ENCODE measurements at places on chromosomes 5 and 9.
A peak's percentile ranks its signal among the peaks of the same experiment; 100 is the strongest.

GRCh38 chr9:117448066-117448465 lies 33.2 kb upstream of the ASTN2 start:
- DNase-seq: no peak

DNA sequence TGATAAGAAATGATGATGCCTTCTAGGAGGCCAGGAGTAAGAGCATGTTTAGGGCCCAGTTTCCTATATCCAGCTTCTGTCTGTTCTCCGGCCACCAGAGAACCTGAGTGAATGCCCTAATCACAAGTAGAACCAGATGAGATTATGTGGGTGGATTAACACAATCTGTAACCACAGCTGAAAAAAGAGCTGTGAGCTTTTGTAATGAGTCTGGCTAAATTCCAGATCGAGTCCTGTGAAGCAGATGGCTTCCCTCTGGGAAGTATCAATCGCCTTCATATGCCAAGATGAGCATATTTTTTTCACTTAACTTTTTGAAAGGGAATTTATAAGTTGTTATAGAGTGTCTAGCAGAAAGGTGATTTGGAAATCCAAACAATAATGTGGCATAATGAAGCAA lies 99.8 kb downstream of the NNT start:
- no peak for DNase-seq

DNA sequence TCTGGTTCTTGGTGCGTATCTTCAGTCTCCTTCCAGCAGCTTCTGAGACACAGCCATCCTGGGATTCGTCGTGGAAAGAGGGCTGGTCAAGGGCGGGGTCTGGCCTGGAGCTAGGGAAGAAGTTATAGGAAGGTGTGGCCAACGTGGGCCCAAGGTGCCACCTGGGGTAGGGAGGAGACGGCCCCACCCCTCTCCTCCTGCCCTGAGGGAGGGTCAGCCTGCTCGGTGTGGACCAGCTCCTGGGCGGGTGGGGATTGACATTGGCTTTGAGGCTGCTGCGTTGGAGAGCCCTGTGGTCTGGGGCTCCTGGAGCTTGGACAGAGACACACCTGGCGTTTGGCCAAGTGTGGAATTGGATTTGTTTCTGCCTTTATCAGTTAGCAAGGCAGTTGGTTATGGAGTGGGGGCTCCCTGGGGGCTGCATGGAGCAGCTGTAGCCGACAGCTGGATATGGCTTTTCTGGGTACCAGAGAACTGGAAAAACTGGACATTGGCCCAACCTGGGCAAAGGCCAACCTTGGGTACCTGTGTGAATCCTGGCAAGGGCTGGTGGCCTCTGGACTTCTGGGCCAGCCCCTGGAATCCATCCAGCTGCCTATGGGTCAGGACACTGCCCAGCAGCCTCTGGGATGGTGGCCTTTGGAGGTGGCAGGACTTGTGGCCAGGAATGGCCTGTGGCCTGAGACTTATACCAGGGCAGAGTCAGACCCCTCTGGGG lies 75.7 kb upstream of the PPP1R26 start:
- DNase-seq: no peak

DNA sequence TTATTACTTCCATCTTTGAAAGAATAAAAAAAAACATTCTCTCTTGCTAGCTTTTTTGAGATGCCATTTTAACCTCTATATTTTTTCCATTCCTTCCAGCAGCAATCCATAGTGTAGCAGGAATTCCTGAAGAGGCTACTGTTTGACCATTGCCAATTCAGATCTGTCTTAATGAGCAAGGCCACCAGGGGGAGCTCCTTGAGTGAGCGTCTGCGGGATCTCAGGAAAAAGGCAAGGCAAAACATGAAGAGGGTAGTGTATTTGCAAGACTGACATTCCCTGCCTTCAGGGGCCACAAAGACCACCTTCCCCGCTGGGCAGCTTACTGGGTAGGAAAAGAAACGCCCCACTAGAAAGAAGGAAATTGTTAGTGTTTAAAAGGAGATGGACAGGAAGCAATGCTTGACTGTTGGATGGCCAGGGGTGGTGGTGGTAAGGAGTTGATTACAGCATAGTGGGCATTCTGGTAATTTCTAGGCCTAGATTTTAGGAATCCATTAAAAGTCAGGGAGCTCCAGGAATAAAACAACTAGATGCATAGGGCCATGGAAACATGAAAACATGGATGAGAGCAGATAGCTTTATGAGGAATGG lies 206.6 kb upstream of the HAPLN1 start:
- peak; percentile 7 for DNase-seq

DNA sequence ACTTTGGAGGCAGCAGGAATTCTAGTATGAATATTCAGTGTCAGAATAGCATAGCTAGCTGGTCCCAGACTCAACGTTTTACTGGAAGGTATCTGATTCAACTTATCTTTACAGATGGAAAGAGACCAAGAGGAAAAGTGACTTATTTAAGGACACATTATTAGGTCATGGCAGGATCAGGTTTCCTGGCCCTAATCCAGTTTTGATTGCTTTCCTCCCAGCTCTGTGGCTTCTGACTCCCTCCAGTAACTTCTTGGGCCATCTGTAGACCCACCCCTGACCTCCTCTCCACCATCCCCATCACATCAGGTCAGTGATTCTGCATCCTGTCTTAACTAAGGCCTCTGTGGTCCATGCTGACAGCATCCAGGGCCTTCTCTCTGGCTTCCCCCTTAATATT lies 38.4 kb downstream of the SH3TC2 start:
- no peak for DNase-seq
